ENCODE measurements at places on chromosomes 11 and 22.
A peak's percentile ranks its signal among the peaks of the same experiment; 100 is the strongest.

- no peak for DNase-seq
Measured at GRCh38 chr11:111762981-111763643, 3.1 kb downstream of the PPP2R1B start.

DNA sequence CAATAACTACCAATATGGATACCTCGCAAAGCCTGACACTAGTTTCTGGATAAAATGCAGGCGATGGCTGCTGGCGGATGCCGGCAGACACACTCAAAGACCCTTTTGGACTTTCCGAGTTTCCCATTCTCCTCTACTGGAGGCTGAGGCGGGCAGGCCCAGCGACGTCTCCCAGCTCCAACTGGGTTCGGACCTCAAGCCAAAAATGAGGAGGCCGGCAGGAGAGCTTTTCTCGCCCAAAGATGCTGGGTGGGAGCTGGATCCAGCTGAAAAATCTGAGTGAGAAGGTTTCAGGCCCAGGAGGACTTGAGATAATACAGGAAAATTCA, 428 bp upstream of the FEZ1 start:
- DNase-seq, result no peak

DNA sequence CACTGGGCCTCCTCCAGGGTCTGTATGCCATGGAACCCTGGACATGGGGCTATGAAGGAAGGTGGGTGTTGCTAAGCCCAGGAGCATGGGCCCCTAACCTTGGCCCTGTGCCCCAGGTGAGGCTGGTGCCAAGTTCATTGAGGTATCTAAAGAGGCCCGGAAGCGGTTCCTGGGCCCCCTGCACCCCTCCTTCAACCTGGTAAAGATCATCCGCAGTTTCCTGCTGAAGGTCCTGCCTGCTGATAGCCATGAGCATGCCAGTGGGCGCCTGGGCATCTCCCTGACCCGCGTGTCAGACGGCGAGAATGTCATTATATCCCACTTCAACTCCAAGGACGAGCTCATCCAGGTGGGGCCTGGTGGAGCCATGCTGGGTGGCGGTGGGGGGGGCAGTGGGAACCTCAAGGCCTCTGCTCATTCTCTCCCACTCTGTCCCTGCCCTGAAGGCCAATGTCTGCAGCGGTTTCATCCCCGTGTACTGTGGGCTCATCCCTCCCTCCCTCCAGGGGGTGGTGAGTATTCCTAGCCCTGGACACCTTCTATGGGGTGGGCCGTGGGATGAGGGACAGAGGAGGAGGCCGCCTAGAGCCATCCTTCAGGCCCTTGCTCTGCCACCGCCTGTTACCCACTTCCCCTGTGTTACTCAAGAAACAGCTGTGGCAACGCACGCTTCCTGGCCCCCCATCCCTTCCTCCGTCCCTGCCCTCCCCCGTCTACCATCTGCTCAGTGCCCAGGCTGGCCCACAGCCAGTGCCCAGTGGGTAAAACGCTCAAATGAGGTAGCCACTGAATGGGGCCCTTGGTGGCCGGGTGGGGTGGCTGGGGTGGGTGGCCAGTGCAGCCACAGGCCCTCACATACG, 3.0 kb downstream of the PNPLA2 start:
- no peak for DNase-seq

DNA sequence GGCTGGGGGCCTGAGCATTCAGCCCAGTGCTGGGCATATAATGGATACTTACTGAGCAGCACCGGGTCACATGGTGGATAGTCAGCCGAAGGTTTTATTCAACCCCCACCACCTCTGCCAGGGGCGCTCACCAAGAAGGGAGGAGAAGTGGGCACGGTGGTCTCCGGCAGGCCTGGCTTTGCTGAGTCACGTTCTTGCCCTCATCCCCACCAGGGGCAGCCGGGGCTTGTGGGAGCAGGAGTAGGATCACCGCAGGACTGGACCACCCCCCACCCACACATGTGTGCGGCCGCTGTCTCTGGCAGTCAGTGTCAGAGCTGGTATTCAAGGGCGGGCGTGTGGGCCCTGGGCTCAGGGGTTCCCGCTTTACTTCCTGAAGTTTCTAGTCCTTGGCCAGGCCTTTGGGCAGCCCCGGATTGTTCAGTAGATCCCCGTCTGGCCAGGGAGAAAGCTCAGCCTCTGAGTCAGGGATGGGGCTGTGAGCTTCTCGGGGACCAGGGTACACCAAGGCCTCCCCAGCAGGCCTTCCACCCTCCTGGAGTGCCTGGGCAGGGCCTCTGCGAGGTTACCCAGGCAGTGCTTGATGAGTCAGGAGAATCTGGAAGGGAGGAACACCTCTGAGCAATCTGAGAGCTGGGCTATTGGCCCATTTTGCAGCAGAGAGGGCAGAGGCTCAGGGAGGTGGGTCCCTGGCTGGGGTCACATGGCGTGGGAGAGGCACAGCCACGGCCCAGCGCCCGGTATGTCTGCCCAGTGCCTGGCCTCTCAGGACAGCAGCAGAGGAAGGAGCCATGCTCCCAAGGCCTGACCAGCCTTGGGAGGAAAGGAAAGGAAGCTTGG, 60.6 kb downstream of the RTL6 start:
- no peak for DNase-seq

DNA sequence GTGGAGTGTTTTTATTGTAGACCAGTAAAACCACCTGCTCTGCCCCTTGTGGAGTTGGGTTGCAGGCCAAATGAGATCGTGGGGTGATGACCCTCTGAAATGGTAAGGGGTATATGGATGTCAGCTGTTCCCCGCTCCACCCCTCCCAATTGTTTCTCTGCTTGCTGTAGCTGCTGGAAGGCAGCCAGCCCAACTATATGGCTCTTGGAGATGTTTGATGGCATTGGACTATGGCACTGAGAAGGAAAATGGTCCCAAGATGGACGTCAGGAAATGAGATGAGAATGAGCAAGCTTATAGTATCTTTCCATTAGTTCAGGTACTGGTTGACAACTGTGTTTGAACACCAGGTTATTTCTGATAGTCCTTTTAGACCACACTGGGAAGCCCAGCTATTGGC, 94.8 kb upstream of the SORL1-AS1 start:
- no peak for DNase-seq

- no peak for DNase-seq
Measured at GRCh38 chr11:11798586-11799438, 43.0 kb upstream of the USP47 start.

GRCh38 chr22:46043339-46043738, 66.4 kb upstream of the WNT7B start:
- DNase-seq, result no peak

DNA sequence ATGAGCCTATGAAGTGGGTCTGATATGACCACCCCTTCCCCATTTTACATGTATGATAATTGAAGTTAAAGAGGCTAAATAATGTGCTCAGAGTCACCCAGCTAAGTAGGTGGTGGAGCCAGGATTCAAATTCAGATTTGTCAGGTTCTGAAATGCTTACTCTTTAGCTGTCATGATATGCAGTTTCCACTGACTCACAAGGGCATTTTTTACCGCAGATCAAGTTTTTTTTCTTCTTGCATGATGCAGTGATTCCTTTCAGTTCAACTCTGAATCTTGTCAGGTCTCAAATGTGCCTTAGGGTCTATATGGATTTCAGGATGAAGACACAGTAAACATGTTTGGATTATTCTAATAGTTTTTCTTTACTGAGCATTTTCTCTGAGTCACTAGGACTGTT, 12.6 kb upstream of the TRIM44 start:
- no peak for DNase-seq

- DNase-seq, result peak; percentile 2
Measured at GRCh38 chr11:43223026-43223425, 88.8 kb upstream of the API5 start.

DNA sequence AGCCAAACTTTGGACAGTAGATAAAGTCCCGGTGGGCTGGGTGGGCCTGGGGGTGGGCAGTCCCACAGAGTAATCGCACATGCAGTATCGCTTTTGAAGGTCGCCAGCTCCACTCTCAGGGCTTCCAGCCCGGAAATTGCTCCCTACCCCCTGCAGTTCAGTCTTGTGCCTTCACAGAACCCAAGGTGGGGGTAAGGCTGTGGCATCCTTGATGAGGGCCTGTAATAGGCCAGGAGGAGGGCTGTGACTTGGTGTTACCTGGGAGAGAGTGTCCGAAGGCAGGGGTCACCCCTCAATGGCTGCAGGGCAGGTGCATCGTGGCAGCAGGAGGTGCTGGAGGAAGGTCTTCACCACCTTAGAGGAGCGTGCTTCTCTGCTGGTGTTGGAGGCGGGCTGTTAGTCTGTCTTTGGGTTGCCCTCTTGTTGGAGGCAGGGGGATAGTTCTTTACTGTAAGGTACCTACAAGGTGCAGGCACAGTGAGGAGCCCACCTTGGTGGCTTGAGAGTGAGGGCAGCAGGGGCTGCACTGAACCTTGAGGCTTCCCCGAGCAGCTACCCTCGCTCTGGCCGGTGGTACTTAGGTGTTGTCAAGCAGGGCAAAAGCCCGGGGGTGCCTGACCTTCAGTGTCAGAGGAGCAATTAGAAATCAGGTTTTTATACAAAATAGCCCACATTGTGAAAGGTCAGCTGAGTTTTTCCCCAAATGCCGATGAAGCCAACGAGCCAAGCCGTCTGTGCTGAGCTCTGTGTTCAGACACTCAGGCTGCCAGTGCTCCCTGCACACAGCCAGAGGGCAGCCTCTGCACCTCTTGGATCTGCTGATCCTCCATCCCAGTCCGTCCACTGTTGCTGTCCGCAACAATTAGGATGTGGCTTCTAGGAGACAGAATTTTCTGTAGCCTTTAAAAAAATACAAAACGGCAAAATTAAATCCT, 21.9 kb downstream of the SAMM50 start:
- no peak for DNase-seq

DNA sequence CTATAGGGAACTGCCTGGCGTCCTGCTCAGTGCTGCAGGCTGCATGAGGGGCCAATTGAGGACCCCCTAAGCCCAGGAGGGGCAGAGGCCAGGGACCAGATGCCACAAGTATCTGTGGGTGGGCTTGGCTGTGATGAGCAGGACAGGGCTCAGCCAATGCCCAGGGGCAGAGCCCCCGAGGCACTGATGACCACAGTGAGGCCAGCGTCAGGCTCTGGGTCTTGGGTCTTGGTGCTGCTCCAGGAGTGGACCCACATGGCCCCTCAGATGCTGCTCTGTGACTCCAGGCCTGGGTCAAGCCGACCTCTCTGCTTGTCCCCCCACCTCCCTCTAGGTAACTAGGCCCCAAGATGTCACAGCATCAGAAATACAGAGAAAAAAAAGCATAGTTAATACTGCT, 50.6 kb downstream of the RTN4R start:
- no peak for DNase-seq

GRCh38 chr11:134438542-134439537, 26.8 kb upstream of the B3GAT1 start:
- DNase-seq, result no peak

DNA sequence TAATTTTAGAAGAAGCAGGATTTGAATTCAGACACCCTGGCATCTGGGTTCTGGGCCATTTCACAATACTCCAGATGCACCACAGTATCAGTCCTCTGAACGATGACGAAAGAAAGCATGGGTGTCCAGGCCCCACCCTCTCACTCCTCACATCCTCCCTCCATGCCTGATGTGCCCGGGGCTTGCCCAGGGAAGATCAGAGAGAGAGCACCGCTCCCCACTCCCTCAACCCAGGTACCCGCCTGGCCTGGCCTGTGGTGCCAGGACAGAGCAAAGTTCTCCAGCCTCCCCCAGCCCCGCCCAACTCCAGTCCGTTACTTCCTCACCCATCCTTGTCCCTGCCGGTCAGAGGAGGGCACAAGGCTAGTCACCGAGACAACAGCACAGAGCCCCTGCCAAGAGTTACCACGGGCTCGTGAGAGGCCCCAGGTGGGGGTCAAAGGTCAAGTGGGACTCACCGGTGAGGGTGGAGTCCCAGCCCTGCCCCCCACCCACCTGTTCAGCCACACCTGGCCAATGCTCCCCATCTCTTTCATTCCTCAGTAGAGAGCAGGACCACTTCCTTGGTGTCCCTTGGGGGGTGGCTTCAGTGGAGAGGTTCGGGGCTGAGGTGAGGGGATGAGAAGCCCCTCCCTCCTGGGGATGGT, 8.1 kb downstream of the BCL9L start:
- DNase-seq, result peak; percentile 80

DNA sequence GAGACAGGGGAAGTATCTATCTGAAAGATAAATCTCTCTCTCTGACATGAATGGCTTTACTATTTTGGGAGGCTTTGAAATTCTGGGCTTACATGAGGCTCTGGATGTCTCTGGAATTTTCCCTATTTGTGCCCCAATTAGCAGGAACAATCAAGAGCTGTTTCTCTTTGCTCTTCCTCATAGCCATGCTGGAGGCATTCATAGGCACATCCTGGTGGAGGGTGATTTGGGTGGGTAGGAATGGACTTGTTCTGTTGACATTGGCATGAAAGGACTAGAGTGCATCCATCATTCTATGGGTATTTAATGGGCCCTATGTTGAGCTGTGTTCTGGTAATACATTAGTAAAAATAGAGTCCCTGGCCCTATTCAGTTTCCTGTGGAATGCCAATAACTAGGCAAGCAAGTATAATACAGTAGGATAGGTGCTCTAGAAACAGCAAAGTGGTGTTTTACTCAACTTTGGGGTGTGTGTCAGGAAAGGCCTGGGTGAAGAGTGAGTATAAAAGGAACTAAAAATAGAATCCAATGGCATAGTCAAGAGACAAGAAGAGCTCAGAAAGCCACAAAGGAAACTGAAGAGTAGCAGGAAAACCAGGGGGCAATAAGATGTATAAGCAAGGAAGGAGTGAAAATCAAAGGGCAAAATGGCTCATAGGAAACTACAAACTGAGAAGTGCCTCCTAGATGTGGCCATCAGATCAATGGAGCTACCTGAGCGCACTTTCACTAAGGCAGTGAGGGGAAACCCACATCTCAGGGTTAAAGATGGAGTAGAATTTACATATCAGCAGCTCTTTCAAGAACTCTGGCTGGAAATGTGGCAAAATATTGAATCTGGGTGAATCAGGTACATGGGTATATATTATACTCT, 45.0 kb downstream of the CWC15 start:
- DNase-seq, result no peak

DNA sequence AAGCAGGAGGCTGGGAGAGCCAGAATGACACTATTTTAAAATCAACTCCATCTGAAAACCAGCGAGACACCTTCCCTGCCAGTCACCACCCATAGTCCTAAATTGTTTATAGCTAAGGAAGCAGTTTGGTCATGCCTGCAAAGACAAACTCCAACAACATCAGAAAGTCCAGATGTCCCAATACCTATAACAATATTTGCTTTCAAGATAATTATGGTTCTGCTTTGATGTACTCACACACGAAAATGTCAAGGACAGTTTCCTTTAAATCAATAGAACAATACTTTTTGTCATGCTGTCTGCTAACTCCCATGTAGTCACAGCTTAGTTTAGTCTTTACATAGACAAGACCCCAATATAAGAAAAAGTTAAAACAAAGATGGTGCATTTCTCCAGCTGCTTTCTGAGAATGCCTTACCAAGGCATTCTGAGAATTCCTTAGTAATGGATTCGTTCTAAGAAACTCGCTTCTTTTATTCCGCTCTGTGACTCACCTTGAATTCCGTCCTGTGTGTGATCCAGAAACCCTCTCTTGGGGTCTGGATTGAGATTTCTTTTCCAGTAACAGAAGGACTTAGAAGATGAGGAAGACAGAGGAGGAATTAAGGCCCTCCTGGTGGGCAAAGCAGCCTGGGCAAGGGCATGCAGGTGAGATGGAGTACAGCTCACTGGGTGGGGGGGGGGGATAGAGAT, 9.6 kb upstream of the SCGB2A2 start:
- no peak for DNase-seq

GRCh38 chr11:1924181-1924580, 4.7 kb downstream of the TNNT3 start:
- DNase-seq, result no peak

Data from GM04503 (cell line).